ENCODE measurements at places on chromosomes 1 and 21.

DNA sequence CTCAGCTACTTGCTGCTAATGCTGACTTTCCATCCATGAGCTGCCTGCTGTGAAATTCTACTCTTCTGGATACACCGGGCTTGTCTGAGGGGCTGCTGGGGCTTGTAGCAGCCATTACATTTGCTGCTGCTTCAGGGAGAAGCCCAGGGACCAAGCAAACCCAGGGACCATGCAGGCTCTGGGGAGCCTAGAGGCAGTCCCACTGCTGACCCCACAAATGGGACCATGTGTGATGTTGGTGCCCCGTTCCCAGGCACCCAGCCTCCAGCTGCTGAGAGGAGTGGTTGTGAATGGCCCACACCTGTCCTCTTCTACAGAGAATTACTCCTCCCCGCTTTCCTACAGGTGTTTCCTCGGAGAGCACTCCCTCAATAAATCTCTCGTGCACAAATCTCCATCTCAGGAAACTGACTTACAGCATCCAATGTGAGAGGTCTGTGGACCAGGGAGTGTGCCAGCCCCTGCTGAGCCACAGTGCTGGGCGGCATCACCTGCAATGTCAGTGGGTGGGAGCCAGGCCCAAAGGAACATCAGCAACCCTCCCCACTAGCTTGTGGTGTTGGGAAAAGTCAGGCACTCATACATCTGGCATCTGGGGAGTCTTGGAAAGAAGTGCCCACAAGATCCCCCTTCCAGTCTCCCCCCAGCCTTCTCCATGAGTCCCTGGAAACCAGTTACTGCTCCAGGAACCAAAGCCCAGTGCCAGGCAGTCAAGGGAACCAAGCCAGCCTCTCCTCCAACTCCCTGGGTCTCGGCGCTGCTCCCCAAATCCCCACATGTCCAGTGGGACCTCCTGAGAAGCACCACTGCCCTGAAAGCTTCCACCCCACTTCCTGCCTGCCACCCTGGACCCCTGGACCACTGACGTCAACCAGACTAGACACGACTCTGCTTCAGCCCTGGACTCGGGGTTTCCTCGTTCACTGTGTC is 65.1 kb downstream of the TCP10L start:
- DNase-seq: no peak

DNA sequence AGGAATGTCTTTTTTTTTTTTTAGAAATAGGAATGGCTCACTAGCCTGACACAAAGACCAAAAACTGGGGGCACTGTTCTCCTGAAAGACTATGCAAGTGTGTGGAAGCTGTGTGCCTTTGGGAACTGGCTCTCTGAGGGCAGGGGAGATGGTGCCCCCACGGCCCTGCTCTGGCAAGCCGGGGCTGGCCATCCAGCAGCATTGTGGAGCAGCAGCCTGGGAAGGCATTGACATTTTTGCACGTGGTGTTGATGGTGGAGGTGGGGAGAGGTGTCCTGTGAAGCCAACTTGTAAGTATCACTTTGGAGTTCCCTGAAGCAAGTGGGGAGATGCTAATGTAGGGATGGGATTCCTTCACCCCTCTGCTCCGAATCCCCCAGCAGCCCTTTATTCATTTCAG is 460.1 kb downstream of the RPS6KC1 start:
- DNase-seq: no peak

GRCh38 chr1:14849038-14849437 is 250.6 kb downstream of the KAZN start:
- DNase-seq: no peak

DNA sequence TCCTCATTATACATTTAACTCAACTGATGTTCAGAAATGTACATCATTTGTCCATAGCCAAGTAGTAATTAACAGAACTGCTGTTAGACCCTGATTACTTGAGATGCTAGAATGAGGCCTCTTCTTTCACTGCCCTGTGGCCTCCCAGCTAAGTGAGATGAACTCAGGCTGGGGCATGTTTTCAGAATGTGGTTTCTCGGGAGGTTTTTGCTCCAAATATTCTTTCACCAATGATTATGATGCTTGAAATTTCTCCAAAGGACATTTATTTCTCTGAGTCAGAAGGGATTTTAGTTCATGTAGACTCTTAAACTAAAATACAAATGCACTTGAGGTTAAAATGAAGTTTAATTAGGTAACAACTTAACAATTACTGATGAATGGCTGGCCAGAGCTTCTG is 34.6 kb upstream of the ADAMTS5 start:
- DNase-seq: no peak

- no peak for DNase-seq
Measured at GRCh38 chr1:75237316-75237715, 103.1 kb downstream of the LHX8 start.

GRCh38 chr1:87197641-87198040 is 131.0 kb upstream of the LMO4 start:
- DNase-seq: no peak

GRCh38 chr1:112715264-112716053 is at the start of gene PPM1J:
Gene PPM1J (minus strand): TSS chr1:112715332. CDS start chr1:112715301, 31 bp downstream.
- DNase-seq: peak; percentile 44

GRCh38 chr1:147723691-147724323 is 36.6 kb downstream of the GJA5 start:
- DNase-seq: no peak

All from substantia nigra (tissue), 51 donors.